ENCODE measurements at places on chromosomes 2 and 18. TPM values are rescaled to one million over a fixed set of nuclear protein-coding genes. Genes with fewer than 3 reads are reported as not detected.

GRCh38 chr18:32025744-32026143 lies 7.1 kb downstream of the RNF125 start:
- no peak for DNase-seq

DNA sequence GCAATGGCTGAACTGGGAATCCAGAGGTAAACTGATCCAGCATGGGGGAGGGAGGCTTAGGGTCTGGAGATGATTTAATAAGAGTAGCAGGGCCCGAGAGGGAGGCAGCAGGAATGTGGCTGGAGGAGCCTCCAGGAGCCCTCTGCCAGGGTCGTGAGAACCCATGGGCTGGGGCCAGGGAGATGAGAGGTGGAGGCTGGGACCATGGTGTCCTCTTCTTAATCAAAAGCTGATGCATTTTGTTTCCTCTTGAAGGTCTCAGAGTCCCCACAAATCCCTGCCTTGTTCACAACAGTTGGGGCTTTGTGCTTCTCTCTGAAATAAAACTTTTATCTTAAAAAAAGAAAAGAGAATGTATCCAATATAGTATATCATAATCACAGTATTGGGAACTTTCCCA lies 123.7 kb upstream of the ZNF516 start:
- no peak for DNase-seq

The MAP3K19 gene
- total RNA-seq = not detected

- DNase-seq = no peak
Measured at GRCh38 chr2:197497326-197497725, 2.3 kb downstream of the HSPD1 start.

DNA sequence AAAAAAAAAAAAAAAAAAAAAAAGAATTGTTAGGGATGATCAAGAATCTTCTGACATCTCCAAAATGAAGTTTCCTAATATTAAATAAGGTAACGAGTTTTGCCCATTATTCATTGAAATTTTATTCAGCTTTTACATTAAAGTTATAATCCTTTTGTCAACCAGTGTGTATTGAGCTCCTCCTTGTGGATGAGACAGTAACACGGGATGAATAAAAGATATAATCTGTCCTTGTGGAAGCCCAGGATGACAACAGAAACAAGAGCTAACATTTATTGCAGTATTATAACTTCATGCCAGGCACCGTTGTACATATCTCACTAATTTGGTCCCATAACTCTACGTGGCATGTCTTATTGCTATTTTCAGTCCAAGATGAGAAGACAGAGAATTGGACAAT lies 33.4 kb upstream of the SERPINB7 start:
- no peak for DNase-seq

- DNase-seq = no peak
Measured at GRCh38 chr18:74414953-74415515, 42.1 kb downstream of the DIPK1C start.

- DNase-seq = no peak
Measured at GRCh38 chr2:111923276-111923804, 24.9 kb downstream of the MERTK start.

DNA sequence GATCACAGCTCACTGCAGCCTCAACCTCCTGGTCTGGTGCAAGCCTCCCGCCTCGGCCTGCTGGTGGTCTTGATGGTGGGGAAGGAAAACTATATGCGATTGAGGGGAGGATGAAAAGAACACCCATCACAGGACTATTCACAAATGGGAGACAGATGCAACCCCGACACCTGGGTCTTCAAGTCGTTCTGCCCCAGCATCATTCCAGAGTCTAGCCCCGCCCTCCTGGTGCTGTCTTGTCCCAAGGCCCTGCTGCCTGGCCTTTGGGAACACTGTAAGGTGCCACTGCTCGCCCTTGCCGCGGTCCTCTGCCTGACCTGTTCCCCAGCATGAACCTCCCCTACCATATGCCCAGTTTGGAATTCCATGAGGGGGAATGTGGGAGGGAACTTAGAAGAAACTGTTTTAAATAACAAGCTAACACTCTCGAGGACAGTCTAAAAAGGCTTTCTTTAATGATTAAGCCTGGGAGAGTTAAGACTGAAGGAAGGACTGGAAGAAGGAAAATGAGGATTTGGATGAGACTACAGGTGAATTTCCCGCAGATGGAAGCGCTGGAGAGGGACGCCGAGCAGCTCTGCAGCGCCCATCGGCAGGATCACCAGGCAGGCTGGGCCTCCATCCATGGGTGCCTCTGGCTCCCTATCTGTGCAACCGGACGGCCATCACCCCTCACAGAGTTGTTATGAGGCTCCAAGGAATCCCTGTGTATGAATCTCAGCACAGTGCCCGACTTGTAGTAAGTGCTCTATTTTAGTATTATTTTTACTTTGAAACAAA lies 75.0 kb downstream of the MEX3C start:
- no peak for DNase-seq

The HES6 gene
- total RNA-seq = 10.9 TPM

The DLGAP1 gene
- not detected for total RNA-seq

- peak; percentile 11 for DNase-seq
Measured at GRCh38 chr18:55275039-55275901, 312.7 kb downstream of the TCF4 start.

Data from OCI-LY7 (cell line).